Stimulated activated CD4-positive, alpha-beta T cell treated with anti-CD3 and anti-CD28 coated beads, Interleukin-15, amount 100 ng/mL, for 24 hours (primary cell): ENCODE measurements at places on chromosomes 1 and 21.

DNA sequence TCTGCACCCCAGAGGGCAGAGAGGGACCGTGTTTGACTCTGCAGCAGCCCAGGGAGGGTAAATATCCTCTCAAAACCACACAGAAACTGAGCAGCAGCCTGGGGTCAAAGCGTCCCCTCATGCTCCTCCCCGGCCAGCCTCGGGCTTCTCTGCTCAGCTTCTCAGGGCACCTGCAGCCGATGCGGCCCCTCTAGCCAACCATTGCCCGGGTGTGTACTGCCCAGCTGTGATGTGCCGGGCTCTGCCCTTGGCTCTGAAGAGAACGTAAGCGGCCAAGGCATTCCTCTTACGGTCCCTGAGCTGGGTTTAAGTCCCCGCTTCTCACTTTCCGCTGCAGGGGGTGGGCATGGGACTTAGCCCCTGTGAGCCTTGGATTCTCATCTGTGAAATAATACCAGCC, 5.5 kb downstream of the FAM131C start:
- no peak for DNase-seq

- DNase-seq = no peak
These were observed 120.4 kb downstream of the SPATA46 start for GRCh38 chr1:162256287-162256686.

DNA sequence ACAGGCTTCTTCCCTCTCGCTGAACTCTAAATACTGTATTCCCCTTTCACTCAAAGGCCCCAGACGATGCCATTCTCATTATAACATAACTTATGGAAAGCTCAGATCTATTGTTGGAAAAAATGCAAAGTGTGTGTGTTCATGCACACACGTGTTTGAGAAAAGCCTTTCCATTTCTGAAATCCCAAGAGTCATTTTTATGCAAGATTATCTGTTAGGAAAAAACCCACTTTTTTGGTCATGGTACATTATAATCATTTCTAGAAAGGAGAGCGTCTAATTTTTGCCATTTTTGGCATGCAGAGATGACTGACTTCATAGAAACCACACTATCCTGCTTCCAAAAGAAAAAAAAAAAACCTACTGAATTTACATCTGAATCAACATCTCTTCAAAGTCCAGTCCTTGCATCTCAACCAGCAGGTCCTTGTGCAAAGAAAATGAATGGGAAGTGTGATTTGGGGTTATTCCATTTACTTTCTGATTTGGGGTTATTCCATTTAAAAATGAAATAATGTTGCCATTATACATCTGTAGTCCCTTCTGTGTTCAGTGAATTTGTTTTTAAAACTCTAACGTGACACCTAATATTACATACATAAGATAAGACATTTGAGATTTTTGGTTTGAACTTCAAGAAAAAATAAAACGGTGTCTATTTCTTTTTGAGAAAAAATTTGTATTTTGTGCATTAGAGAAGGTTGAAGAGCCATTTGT, 150.3 kb downstream of the DHRS3 start:
- no peak for DNase-seq

DNA sequence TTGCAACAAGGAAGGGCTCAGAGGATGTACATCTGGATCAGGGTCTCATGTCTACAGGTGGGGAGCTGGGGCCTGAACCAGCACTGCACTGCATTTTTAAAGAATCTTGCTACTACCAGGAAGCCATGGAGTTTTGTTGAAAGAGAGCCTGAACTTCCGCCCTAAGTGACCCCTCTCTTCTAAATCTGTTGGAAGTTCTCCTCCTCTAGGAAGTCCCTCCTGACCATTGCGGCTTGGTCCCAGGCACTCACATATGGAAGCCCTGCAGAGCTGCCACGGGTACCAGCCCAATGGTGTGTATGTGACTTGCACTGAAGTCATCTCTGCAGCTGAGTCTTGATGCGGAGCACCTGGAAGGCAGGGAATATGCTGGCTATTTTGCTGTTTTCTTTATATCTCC, 192.0 kb upstream of the GALNT2 start:
- DNase-seq = no peak

DNA sequence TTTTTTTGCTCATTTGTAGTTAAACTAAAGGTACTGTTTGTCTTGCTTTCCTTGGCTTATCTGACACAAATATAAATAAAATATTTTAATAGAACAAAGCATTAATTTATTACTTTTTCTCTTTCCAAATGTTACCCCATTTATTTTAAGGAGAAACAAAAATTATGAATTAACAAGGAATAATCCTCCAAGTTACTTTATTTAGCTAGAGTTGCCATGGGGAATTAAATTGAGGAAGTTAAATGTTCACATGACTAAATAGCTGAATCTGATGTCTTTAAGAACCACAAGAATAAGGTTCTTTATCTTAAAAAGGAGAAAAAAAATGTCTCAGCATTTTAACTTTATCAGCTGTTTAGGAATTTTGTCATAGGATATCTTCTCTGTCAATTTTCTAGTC, 12.3 kb downstream of the ATG4C start:
- DNase-seq = no peak

- no peak for DNase-seq
These were observed 22.2 kb downstream of the VAV3 start for GRCh38 chr1:107942814-107943213.

- no peak for DNase-seq
These were observed 47.6 kb downstream of the IER5 start for GRCh38 chr1:181135815-181136737.
